ENCODE measurements at places on chromosomes 12 and 14. TPM values are rescaled to one million over a fixed set of nuclear protein-coding genes. Genes with fewer than 3 reads are reported as not detected.

- DNase-seq: no peak
These were observed 515.7 kb upstream of the ATXN7L3B start for GRCh38 chr12:74021937-74022336.

DNA sequence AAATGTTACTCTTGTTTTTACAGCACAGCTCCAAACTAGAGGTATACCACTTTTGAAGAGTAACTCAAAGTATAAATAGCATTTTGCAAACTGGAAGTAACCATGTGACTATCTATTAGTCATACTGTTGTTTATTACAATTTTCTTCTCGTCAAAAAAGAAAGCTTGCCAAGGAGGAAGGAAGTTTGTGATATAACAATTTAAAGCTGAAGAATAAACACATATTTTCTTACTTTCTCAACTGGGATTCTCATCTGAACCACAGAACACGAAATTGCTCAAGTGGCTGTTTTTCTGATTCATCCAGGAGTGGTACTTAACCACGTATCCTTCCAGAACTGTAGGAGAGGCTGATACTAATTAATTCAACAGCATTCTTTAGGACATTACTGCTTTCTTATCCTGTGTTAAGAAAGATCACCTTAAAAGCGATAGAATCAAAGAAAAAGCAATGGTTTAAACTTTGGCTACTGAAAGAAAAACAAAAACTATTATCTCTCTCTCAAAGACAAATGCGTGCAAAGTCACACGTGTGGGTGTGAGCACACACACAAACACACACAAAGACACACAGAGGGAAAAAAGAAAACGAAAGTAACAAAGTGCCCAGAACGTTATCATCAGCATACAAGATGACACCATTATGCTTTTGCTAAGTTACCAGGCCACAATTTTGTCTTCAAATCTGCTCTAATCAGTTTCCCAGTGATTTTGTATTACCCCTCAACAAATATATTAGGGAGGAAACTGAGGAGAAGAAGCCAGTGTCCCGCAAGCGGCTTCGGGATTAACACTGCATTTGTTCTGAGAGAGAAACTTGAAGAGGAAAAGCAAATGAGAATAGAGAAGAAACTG lies at the start of gene CLEC2B:
CLEC2B (minus strand) TSS at position 48 of the 855 bp plus-strand sequence.
- no peak for DNase-seq

DNA sequence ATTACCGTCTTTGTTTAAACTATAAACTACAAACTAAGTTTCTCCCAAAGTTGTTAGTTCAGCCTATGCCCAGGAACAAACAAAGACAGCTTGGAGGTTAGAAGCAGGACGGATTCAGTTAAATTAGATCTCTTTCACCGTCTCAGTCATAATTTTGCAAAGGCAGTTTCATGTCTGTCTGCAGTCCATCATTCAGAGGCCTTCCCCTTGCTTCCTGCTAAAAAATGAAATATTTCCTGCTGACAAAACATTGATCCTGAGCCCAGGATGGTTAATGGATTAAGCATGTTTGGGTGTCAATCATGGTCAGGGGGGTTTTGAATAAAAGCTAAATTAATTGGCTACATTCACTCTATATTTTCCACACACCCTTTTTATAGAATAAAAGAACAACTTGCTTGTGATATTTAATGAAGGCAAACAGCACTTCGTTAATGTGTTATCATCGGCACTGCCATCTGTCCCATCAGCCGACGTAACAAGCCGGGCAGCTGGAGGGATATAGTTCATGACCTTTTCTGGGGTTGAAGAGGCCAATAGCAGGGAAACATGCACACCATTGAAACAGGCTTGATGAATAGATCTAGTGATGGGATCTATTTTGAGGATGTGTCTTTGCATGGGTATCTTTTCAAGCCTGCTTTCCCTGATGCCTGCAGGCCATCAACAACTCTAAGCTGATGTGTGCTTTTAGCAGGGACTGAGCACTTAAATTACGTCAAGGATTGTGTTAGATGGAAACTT lies 521.3 kb upstream of the TMEM132C start:
- no peak for DNase-seq

DNA sequence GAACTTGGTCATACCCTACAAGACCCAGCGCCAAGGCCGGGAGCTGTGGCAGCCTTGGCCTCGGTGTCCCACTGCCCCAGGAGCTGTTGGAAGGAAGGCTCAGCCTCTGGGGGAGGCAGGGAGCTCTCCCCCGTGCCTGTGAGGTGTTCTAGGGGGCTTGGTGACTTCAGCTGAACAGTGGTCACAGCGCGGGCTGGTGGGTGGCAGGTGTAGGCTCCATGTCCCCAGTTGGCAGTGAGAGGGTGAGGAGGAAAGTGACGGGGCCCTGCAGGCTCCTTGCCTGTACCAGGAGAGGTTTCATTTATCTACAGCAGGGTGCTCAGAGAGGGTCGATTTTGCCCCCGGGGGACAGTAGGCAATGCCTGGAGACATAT lies 47.5 kb downstream of the DLK1 start:
- peak; percentile 60 for DNase-seq

- DNase-seq: no peak
These were observed 59.5 kb downstream of the ATP2B1 start for GRCh38 chr12:89649139-89649538.

The SMOC1 gene
- total RNA-seq: 1.7 TPM

- no peak for DNase-seq
These were observed 14.0 kb downstream of the CRY1 start for GRCh38 chr12:107079172-107080011.

GRCh38 chr12:10069976-10070375 lies 28.8 kb downstream of the CLEC1A start:
- DNase-seq: no peak

DNA sequence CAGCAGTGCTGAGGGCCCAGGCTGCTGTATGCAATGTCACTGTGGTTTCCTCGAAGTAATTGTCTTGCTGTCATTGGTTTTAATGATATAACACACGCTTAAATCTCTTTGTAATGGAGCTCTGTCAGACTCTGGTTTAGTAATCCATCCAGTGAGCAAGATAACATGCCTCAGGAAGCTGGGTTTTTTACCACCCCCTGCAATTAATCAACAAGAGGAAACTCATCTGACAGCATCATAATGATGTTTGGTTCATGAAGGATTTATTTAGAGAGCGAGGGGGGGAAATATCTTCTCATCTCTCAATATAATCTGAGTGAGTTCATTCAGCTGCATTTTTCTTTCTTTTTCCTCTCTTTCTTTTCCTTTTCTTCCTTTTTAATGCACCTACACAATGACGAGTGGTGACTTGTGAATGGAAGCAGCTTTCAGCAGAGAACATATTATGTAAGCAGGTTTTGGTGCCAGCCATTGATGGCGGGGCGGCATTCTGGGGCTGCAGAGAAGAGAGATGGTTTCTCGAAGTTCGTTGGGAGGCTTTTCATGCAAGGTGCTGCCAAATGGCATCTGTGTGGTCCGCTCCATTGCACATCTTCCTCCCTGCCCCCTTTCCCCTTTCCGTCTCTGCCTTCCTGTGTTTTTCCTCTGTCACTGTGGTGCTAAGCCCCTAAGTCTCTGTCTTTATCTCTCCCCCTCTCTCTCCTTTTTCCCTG lies 6.7 kb downstream of the RPH3A start:
- DNase-seq: no peak

Data from chondrocyte (in vitro differentiated cells).